ENCODE measurements at places on chromosomes 6 and 20.

- DNase-seq: no peak
These were observed 39.8 kb upstream of the MYL9 start for GRCh38 chr20:36501367-36502006.

DNA sequence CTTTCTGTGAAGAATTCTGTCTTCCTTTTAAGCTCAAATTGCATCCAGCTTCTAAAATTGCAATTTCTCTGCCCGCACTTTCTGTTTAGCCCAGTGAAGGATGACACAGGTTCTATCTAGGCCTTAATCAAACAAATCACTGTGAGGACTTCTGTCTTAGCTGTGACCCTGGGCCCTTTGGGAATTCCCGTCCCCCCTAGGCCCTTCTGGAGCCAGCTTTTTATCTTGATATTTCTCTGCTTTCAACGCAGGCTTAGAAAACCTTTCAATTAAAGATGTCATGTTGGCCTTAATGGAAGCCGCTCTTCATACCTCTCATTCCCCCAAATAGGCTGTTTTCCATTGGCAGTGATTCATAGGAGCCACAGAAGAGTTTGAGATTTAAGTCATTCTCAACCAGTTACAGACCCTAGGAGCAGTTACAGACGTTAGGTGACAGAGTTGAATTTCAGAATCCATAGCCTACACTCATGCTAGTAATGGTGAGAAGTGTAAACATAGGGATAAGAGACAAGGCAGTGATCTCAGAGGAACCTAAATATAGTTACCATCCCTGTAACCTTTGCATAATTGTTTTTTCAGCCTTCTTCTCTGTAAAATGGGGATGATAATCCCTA, 74.8 kb upstream of the FLRT3 start:
- no peak for DNase-seq

DNA sequence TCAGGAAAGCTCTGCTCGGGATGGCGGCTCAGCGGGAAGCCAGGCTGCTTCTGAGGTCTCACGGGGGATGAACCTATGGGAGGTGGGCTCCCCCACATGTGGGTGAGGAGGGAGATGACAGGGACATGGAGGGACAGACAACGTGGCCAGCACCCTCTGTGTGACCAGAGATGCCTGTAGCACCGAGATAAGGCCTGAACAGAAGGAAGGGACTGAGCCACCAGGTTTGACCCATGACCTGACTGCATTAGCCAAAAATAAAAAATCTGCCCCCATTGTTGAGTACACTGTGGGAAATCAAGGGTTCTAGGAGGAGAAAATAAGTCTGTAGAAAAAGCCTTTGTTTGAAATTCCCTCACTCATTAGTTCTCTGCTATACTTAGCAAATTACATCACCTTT, 105.7 kb downstream of the RNASET2 start:
- no peak for DNase-seq

DNA sequence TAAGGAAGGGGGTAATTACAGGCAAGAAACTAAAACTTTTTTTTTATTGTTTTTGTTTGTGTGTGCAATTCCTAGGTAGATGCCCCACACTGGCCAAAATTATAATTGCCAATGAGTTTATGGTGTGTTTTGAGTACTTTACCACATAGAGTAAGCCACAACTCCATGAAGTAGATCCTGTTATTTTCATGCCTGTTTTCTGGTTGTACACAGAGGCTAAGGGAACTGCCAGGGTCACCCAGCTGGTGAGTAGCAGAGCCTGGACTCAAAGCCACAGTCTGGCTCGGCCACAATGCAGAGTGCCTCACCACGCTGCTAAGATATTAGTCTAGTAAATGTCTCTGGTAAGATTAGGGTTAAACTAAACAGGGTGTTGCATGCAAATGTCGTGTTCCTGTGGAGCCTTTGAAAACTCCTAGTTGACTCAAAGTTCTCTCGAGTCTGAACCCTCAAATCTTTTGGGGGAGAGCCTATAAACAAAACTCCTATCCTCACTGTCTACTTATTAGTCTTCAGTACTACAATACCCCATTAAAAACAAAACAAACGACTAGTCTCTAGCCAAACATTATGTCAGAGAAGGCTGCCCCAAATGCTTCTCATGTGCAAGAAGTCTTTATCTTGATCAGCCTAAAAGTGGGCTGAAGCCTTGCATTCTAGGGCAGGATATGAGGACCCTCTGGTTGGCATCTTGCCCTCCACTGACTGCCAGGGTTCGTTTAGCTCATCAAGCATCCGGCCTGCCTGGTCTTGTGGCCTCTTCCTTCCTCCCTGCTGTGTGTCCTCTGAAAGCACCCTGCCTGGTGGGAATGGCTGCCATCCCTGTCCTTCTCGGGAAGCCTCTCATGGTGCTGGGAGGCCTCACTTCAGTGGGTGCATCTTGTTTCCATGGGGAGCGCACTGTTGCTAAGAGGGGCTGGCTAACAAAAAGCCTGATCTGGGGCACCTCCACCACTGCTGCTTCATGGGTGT, 4.2 kb downstream of the DUSP22 start:
- DNase-seq: no peak

DNA sequence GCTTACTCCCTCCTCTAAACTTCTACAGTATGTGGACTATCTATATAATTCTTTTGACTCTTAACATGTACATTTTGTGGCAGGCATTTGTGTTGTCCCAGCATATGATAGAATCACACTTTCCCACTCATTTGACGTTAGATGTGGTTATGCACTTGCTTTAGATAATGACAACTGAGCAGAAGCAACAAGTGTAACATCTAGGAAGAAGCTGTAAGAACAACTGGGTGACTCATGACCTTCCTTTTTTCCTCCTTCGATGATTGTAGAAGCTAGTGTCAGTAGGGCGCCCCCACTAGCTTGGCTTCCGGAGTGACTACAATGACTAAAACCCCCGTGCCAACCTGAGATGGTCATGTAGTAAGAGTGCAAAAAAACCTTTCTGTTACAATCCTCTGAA, 74.6 kb upstream of the CEP85L start:
- DNase-seq: no peak

DNA sequence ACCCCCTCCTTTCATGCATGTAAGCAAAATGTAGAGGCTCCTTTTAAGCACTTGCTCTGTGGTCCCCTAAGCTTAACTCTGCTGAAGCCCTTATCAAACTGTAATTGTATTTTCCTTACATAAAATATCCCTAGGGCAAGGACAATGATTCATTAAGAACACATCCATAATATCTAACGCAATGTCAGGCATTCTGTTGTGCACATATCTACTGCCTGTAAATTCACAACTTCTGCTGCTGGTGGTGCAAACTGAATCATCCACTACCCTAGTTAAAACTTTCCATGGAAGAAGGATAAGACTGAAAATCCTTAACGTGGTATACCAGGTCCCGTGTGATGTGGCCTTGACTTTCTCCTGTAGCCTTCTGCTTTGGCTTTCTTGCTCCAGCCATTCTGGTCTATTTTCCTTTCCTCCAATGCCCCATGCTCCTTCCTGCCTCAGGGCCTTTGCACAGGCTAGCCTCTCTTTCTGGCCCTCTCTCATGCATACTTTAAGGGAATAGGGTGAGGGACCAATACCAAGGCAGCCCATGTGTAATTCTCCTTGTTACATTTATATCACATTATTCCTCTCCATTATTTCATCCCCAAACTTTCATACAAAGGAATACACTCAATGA, 113.6 kb upstream of the ZFP64 start:
- no peak for DNase-seq
